NCI-H2081 (cell line): ENCODE measurements at places on chromosomes 12 and 14.

- DNase-seq: no peak
Measured at GRCh38 chr14:46653031-46653755, 1.6 kb upstream of the RPL10L start.

DNA sequence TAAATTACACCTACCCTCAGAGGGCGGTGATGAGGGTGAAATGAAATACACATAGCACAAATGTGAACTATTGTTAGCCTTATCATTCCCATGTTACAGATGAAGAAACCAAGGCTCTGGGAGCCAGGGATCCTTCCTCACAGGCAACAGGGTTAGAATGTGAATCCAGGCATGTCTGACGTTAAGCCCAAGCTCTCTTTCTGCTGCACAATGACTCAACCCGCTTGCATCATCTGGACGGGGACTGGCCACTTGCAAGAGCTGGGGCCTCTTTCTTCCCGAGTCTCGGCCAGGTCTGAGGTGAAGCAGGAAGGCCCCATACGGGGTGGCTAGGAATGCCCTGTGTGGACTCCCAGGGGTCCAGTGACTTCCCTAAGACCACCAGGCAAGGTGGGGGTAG, 105.2 kb downstream of the RBM19 start:
- DNase-seq: no peak

- no peak for DNase-seq
Measured at GRCh38 chr12:22406627-22407026, 72.1 kb upstream of the ST8SIA1 start.

GRCh38 chr14:55323910-55324309, 52.7 kb downstream of the FBXO34 start:
- DNase-seq: peak; percentile 9

GRCh38 chr12:41992692-41993215, 151.9 kb downstream of the GXYLT1 start:
- DNase-seq: no peak

- DNase-seq: no peak
Measured at GRCh38 chr12:6263931-6264330, 46.6 kb upstream of the PLEKHG6 start.

DNA sequence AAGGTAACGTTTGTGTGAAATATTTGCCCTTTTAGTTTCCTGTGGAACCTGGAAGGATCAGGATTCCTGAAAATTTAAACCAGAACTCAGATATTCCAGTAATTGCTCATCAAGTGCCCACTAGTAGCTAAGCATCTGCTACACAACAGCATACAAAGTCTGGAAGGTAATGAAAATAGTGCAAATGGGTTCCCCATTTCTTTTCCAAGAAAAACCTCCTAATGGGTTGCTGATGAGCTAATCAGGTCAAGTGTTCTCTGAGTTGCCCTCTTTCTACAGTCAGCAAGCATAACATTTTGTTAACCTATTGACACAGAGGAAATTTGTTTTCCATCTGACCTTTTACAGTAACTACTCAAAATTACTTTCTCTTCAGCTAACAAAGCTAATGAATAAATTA, 83.6 kb upstream of the PMCH start:
- DNase-seq: no peak

DNA sequence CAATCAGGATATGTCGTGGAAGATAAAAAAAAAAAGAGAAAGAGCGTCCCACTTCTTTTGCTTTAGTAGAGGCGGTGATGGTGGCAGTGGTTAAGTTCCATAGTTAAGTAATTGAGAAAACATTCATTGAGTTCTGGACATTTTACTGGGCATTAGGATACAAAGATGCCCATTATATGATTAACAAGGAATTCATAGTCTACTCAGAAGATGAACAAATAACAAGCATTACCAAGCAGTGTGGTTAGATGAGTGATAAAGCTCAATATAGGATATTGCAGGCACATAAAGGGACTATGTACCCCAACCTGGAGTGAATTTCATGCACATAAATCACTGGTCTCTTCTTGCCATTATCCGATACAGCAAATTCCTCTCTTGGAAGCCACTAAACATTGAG, 53.7 kb downstream of the ALG10B start:
- DNase-seq: no peak

DNA sequence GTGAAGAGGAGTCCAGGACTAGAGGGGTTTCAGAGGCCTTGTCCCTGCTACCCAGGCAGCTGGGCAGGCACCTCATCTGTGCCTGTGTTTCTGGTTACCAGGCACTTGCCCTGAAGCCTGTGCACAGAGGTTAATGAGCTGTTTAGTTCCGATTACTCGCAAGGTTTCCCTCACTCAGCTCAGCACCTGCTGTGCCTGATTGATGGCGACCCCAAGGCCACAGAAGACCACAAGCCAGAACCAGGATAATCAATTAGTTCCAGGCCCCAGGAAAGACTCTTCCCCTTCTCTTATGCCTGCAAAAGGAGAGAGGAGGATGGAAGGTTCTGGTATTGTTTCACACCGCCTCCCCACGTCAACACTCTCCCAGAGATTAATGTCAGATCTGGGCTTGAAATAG, 88.8 kb upstream of the NOS1 start:
- DNase-seq: no peak

DNA sequence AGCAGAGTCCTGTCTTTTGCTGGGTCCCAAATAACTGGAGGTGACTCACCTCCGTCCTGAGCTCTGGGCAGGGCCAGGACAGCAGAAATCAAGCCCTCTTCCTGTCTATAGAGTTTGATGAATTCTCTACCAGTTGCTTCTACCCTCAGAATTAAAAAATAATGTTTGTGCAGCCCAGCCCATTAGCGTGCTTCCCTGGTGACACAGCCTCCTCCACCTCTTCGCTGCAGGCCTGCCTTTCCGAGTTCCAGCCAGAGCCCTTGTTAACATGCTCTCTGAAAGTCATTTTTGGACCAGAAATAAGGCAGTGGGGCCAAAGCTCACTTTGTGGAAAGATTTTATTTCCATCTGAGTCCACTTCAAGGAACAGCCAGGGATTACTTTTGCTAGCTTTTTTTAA, 94.0 kb downstream of the TBX5 start:
- no peak for DNase-seq

GRCh38 chr14:35167496-35167895, 45.1 kb downstream of the PRORP start:
- no peak for DNase-seq

GRCh38 chr14:57071639-57072038, 197.1 kb downstream of the EXOC5 start:
- no peak for DNase-seq

DNA sequence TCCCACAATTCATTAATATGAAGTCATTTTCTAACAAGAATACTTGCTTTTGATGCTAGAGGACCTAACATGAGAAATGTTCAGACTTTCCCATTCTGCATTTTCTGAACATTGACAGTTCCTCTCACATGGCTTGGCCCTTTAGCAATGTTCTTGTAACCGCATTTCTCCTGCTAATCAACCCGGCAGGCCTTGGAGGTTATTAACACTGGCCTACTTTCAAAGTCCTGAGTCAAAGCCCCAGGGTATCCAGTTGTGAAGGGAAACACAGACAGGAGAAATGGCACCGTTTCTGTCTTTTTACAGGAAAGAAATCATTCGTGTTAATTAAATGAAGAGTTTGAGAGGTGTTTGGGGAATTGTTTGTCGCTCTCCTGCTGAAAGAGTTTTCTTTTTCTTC, 446.5 kb upstream of the MIS18BP1 start:
- DNase-seq: no peak

- DNase-seq: no peak
Measured at GRCh38 chr14:92595267-92595666, 81.7 kb downstream of the RIN3 start.

GRCh38 chr12:114221957-114222630, 183.8 kb downstream of the TBX5 start:
- no peak for DNase-seq

- DNase-seq: no peak
Measured at GRCh38 chr12:13293096-13293495, 96.6 kb downstream of the EMP1 start.

GRCh38 chr14:48563489-48563888, 888.1 kb upstream of the MDGA2 start:
- DNase-seq: no peak

DNA sequence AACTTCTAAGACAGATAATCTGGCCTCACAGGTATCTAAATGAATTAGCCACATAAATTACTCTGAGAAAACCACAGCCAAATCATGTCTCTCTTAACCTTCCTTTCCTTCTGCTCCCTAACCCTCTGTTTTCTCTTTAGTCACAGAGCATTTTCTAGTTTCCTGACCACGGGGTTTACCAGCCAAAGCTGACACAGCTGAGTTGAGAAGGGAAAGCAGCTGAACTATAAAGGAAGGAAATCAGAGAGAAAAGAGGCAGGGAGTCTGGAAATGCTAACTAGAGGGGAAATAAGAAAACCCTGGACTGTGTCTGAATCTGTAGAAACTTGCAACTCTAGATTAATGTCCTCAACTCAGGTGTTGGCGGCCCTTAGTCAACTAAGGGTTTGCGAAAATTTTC, 24.4 kb downstream of the ANKS1B start:
- DNase-seq: peak; percentile 11

DNA sequence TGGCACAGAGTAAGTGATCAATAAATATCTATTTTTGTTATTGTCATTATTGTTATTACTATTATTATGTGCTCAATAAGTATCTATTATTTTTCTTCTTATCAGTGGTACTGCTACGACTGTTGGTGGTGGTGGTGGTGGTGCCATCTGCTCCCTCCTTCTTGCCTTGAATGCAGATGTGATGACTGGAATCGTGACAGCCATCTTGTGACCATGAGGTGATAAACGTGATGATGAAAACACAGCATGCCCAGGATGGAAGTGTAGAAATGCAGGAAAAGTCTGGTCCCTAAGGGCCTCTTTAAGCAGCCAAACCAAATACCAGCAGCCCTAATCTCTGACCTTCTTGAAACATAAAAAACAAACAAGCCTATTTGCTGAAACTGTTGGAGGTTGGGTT, 22.4 kb downstream of the SLC6A12 start:
- no peak for DNase-seq

DNA sequence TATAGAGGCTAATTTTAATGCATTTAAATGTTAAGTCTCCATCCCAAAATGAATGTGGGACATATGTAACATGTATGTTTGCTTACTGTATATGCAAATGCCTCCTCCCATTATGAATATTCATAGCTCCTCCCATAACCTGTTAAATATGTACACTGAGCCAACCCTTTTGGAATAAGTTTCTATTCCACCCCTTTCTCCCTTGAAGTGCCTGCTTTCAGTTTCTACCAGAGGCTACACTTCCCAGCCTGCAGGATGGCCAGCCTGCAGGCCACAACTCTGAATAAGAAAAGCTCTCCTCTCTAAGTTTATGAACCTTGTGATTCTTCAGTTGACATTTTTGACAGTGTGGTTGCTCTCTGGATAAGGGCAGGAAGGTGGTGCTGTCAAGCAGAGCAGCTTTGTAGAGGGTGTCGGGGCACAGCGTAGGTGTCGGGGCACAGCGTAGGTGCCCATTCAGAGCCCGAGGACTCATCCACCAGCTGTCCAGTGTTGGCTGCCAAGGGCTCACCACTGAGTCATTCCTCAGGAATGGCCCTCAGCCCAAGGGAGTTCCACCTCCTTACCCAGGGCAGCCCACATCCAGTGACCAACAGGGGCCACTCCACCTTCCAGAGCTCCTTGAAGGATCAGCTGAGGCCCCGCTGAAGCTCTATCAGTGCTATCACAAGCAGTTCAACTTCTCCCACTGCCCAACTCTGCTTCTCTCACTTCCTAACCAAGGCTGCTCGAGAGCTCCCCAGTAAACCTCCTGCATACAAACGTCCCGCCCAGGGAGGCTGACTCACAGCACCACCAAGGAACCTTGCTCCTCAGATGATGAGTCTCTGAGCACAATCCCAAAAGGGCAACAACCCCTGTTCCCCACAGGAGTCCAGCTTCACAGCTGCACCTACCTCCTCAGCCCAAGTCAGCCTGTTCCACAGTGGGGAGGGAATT, 31.4 kb downstream of the VWF start:
- DNase-seq: no peak
